NCI-H1417 (cell line): ENCODE measurements at places on chromosomes 7 and 10.

DNA sequence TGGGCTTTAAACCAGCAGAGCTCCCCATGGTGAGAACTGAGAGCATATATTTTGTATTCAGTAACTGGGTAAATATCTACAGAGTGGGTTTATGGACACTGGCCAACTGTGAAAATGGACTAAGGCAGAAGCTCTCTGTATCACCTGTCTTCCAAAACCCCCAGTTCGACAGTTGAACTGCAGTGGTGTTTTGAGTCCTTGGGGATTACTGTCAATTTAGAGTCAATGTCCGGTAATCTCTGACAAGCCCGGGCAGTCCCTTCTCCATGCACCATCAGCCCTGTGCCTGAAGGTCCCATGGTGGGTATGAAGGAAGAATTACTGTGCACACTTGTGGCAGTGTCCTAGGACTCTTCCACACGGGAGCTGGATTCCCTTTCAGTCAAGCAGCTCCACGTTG is 235.0 kb downstream of the CCSER2 start:
- no peak for DNase-seq

GRCh38 chr7:151210087-151210854 is at the start of gene H2BK1:
Gene H2BK1 (minus strand): TSS chr7:151210488. CDS start chr7:151210318, 170 bp downstream.
- no peak for DNase-seq

- DNase-seq = no peak
These were observed 46.2 kb downstream of the KCNMA1 start for GRCh38 chr10:77591238-77591880.

GRCh38 chr10:29615195-29615594 is 19.6 kb downstream of the SVIL start:
- DNase-seq = no peak

GRCh38 chr7:5711409-5711808 is 70.1 kb downstream of the RNF216 start:
- DNase-seq = peak; percentile 14

- DNase-seq = peak; percentile 71
These were observed at the start of gene COMTD1 for GRCh38 chr10:75235375-75236177. Gene COMTD1 (minus strand): TSS chr10:75235957. CDS start chr10:75235928, 29 bp downstream.

DNA sequence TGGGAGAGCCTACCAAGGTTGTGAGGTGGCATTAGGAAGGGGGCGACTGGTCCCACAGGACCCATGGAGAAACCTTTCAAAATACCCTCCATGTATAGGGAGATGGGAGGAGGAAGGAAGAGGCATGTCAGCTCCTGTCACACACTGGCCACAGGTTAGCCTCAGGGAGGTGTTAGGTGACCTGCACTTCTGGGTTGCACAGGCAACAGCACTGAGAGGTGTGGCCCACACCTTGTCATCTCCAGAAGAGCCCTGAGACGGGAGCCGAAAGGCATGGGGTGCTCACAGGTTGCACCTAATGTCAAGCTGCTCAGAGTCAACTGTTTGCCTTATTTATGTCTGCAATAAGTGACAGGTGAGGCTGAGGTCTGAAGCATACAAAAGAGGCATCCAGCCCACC is 14.6 kb upstream of the USP6NL start:
- DNase-seq = no peak

- DNase-seq = no peak
These were observed 42.0 kb downstream of the CCDC6 start for GRCh38 chr10:59864141-59864962.

GRCh38 chr7:15571301-15571878 is 9.6 kb upstream of the AGMO start:
- DNase-seq = no peak

DNA sequence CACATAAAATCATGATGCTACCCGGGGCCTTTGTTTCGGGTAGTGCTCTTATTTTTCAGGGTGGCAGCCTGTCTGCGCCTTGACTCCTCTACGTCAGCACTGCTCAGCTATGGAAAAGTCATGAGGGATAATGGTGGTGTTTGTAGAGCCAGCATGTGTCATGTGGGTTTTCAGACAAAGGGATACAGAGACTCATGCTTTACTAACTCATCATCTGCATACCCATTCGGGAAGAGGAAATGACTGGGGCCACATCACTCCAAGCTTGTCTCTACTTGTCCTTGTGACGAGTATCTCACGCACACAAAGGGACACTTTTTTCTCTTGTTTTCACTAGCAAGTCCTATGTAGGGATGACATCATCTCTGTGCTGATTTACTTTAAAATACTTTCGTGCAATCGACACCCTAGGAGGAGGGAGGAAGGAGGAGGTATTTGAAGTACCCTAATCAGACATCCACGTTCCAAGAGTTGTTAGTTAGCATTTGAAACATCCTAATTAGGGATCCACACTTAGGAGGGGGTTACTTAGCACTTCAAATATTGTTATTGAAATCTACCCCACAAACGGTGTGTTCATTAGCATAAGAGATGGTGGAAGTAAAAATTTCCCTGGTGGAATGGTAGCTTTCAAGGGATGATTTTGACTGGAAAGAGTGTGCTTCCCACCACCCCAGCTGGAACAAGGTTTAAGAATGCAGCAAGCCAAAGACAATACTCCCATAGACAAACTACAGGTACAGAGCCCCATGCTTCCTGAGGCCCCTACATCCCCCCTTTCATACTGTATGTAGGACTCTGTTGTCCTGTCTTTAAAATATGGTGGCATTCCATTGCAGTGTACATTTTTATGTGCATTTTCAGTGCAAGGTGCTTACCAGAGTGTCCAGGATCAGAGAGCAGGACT is 52.0 kb downstream of the THNSL1 start:
- DNase-seq = peak; percentile 11

- DNase-seq = no peak
These were observed 93.4 kb downstream of the DOCK4 start for GRCh38 chr7:112112822-112113255.

DNA sequence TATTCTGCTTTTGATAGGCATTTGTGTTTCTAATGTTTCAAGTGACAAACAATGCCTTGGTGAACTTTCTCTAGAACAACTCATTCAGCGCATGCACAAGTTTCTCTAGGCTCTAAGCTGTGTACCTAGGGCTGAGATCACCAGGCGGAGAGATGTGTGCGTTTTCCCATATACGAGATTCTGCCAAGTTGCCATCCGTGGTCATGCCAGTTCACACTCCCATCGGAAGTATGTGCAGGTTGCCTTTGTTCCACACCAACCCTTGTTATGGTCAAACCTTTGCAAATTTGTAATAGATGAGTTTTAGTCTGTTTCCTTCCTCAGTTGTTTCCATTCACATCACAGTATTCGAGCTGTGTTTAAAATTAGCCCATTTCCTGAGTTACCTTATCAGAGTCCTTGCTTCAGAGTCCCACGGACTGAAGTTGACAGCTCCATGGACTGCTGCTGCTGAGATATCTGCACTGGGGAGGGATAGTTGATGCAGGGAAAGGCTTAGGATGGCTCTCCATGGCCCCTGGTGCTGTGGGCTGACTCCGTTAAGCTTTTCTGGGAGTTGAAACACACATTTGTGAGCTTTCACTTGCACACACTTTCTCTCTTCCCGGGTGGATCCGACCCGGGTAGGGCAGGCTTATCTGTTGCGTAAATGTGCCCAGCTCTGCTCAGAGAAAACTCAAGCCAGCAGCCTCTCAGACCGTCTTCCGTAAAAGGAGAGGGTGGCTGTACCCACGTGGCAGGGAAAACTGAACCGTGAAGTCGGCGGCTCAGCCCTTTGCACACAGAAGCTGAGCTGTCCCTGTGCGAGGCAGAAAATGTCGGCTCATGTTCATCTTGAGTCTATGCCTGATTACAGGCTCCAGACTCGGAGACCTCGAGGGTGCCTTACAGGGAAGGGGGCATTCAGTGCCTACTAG is 49.4 kb downstream of the HK1 start:
- DNase-seq = no peak

- DNase-seq = peak; percentile 11
These were observed at the start of gene C1QL3 for GRCh38 chr10:16521311-16522016. Gene C1QL3 (minus strand): TSS chr10:16521879. CDS start chr10:16521065, 814 bp downstream.

GRCh38 chr10:103241262-103242011 is 4.2 kb upstream of the RPEL1 start:
- DNase-seq = no peak

DNA sequence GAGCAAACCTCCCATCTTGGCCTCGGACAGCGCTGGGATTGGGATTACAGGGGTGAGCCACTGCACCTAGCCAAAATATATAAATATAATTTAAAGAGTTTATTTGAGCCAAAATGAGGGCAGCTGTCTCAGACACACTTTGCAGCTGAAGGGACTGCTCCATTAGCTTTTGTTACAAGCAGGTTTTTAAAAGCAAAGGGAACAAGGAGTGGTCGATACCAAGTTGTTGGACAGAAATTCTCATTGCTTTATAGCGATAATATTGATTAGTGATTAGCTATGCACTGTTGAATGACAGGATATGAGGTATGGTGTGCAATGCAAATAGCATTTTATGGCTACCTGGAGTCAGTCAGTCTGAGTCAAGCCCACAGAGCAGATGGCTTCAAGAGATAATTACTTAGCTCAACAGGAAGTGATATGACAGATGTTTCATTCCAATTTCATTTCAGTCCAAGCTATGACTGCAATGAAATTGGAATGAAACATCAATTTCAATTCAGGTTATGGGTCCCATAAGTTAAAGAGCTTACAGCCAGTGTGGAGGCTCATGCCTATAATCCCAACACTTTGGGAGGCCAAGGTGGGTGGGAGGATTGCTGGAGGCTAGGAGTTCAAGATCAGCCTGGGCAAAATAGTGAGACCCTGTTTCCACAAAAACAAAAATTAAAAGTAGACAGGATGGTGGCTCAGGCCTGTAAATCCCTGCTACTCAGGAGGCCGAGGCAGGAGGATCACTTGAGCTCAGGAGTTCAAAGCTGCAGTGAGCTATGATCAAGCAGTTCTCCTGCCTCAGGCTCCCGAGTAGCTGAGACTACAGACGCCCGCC is 23.1 kb downstream of the TYW1 start:
- peak; percentile 75 for DNase-seq

- DNase-seq = no peak
These were observed 71.9 kb upstream of the PTPRZ1 start for GRCh38 chr7:121800916-121801675.

DNA sequence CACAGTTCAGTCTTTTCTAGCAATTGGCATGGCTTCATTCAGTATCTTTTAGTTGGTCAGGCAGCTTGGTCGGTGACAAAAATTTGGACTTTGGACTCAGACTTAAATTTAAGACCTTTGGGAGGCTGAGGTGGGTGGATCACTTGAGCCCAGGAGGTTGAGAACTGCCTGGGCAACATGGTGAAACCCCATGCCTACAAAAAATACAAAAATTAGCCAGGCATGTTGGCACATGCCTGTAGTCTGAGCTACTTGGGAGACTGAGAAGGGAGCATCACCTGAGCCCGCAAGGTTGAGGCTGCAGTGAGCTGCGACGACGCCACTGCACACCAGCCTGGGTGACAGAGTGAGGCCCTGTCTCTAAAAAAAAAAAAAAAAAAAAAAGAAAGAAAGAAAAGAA is 19.5 kb upstream of the ITPRID1 start:
- no peak for DNase-seq

- DNase-seq = no peak
These were observed 197.2 kb upstream of the SH2B2 start for GRCh38 chr7:102089175-102090098.

DNA sequence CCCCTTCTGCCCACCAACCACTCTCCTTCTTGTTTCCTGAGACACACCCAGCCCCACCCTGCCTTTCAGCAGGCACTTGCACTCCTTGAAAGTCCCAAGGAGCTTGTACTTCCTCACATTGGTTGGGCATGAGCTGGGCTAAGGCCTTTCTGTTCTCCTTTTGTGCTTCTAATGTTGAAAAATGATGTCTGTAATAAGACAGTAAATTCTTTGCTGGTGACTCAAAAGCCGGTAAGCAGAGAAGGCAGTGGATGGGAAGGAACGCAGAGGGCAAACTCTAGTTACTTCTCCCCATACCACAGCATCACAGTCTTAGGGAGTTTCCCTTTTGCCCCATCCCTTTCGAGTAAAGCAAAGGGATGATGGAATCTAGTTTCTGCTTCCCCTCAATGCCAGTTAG is 185.6 kb downstream of the PLXNA4 start:
- DNase-seq = no peak

- DNase-seq = peak; percentile 80
These were observed 13.6 kb downstream of the CPA1 start for GRCh38 chr7:130393841-130394411.

- DNase-seq = no peak
These were observed 79.2 kb downstream of the PHTF2 start for GRCh38 chr7:77877791-77878190.

GRCh38 chr10:110042891-110043290 is 35.1 kb downstream of the ADD3 start:
- DNase-seq = no peak

GRCh38 chr10:79468015-79468560 is 22.7 kb upstream of the ZCCHC24 start:
- no peak for DNase-seq
